A549 treated with GW870086 at 1 μM for 4 hours (cell line): ENCODE measurements at places on chromosomes 4 and X. TPM values are rescaled to one million over a fixed set of nuclear protein-coding genes. Genes with fewer than 3 reads are reported as not detected.

The POU3F4 gene
- total RNA-seq: not detected in 5 replicates

The ITGB1BP2 gene
- 0.81 to 1.2 TPM (median 0.88 TPM) in 5 replicates for total RNA-seq

The GPM6B gene
- 0.08 to 0.14 TPM (median 0.14 TPM) in 3 of 5 replicates, not detected in the others for total RNA-seq

The DDIT4L gene
- total RNA-seq: 0.23 to 0.32 TPM (median 0.27 TPM) in 5 replicates

The ASB12 gene
- not detected in 5 replicates for total RNA-seq

The FGF13 gene
- total RNA-seq: 0.07 TPM in 1 of 5 replicates, not detected in the others

The ITIH6 gene
- total RNA-seq: 0.02 TPM in 1 of 5 replicates, not detected in the others

The PAGE4 gene
- total RNA-seq: not detected in 5 replicates

The PABPC5 gene
- 0.08 TPM in 1 of 5 replicates, not detected in the others for total RNA-seq

The SLC30A9 gene
- 21.5 to 32.2 TPM (median 28.2 TPM) in 5 replicates for total RNA-seq

The UPF3B gene
- total RNA-seq: 17.4 to 21.2 TPM (median 18.6 TPM) in 5 replicates

The MAP7D2 gene
- 5.4 to 6.5 TPM (median 5.9 TPM) in 5 replicates for total RNA-seq

The CXCL13 gene
- total RNA-seq: not detected in 5 replicates

The EBP gene
- total RNA-seq: 125 to 160 TPM (median 145 TPM) in 5 replicates

The GPR50 gene
- total RNA-seq: 0.14 to 0.37 TPM (median 0.14 TPM) in 5 replicates

The SOWAHB gene
- not detected in 5 replicates for total RNA-seq

The AFAP1 gene
- 14.8 to 23.2 TPM (median 21.1 TPM) in 5 replicates for total RNA-seq

The ADH1C gene
- total RNA-seq: not detected in 5 replicates

The MTMR8 gene
- total RNA-seq: 0.46 to 0.80 TPM (median 0.53 TPM) in 5 replicates

The FAM114A1 gene
- total RNA-seq: 22.8 to 41.4 TPM (median 36.8 TPM) in 5 replicates

The EPHA5 gene
- total RNA-seq: 0.11 to 0.48 TPM (median 0.34 TPM) in 5 replicates

The SLC6A14 gene
- total RNA-seq: 0.03 TPM in 1 of 5 replicates, not detected in the others

The BRS3 gene
- not detected in 5 replicates for total RNA-seq

The MAGEA6 gene
- 10.6 to 13.7 TPM (median 12.4 TPM) in 5 replicates for total RNA-seq

The ETNPPL gene
- not detected in 5 replicates for total RNA-seq

The ADH7 gene
- total RNA-seq: not detected in 5 replicates

The CT45A10 gene
- total RNA-seq: 0.41 to 1.1 TPM in 2 of 5 replicates, not detected in the others

The TTC29 gene
- not detected in 5 replicates for total RNA-seq

The SORBS2 gene
- 0.35 to 0.59 TPM (median 0.50 TPM) in 4 of 5 replicates, not detected in the other for total RNA-seq

The TLR7 gene
- total RNA-seq: not detected in 5 replicates

The TMEM271 gene
- total RNA-seq: not detected in 5 replicates

The MTNR1A gene
- 0.27 to 0.56 TPM (median 0.39 TPM) in 5 replicates for total RNA-seq

The DGKK gene
- not detected in 5 replicates for total RNA-seq

The PDLIM3 gene
- total RNA-seq: 0.12 to 0.73 TPM (median 0.29 TPM) in 4 of 5 replicates, not detected in the other

The TEX13D gene
- not detected in 5 replicates for total RNA-seq

The RBM46 gene
- total RNA-seq: not detected in 5 replicates

The ERAS gene
- 0.20 TPM in 1 of 5 replicates, not detected in the others for total RNA-seq

The STOX2 gene
- 2.4 to 4.1 TPM (median 3.0 TPM) in 5 replicates for total RNA-seq

The SLC16A2 gene
- 20.1 to 23.8 TPM (median 22.7 TPM) in 5 replicates for total RNA-seq
